ENCODE measurements at places on chromosomes 16 and 17.

- DNase-seq = no peak
Observed at GRCh38 chr16:52545898-52546266, 1.1 kb downstream of the TOX3 start.

DNA sequence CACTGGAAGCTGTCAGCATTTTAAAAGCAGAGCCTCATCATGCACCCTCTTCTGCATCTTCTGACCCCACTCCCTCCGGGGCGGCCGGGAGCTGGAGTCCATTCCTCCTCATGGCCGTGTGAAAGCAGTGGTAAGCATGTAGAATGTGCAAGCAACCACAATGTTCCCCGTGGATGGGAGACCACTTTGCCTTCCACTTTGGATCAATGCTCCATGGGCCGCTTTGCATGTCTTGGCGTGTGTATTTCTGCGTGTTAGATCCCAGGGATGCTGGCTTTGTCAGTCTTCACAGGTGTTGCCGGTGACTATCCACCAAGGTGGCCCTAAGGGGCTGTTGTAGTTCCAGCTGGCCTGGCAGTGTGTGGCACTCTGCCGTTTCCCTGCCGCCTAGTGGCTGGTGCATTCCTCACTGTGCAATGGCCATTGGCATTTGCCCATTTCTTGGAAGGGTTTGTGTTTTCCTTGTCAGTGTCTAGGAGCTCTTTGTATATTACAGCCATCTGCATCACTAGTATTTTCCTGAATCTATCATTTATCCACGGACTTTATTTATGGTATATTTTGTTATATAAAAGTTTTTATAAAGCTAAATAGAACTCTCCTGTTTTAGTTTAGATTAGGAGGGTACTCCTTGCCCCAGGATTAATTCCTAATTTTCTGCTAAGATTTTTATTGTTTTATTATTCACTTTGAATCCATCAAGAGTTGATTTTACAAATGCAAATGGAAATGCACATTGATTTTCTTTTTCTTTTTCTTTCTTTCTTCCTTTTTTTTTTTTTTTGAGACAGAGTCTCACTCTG is 5.8 kb upstream of the ALDH3A1 start:
- no peak for DNase-seq

DNA sequence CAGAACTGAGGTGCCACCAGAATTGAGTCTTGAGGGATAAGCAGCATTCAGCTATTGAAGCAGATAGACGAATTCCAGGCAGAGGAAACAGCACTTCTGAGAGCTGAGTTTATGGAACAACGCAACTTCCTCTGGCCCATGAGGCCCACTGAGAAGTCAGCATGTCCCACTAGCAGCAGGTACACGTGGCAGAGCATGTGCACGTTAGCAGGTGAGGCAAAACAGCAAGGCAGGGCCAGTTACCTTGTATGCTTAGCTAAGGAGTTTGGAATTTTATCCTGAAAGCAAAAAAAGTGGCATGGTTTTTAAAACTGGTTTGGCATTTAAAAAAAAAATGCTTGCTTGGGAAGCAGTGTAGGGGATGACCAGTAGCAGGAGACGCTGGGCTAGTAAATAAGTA is 305.6 kb downstream of the CPPED1 start:
- DNase-seq = no peak

DNA sequence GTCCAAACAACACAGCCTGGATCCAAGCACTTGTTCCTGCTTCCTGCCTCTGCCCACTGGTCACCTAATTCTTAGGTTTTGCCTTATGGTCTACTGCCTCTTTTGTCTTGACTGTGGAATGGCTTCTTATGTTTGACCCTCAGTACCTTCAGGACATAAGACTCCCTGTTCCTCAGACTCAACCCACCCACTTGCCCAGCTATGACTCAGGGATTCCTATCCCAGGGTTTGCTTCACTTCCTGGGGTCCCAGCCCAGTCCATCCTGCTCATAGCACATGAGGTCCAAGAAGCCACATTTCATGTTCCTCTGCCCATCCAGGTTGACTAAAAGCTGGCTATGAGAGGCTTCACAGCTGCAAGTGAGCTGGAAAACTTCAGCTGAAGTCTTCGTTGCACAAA is 320.9 kb upstream of the CDH5 start:
- DNase-seq = no peak

GRCh38 chr16:66207139-66207882 is 159.2 kb upstream of the CDH5 start:
- DNase-seq = no peak

GRCh38 chr17:80925688-80926335 is 65.8 kb upstream of the CHMP6 start:
- no peak for DNase-seq

Measured in activated CD8-positive, alpha-beta memory T cell treated with anti-CD3 and anti-CD28 coated beads for 4 hours (primary cell).